ENCODE measurements at places on chromosomes 7 and 10.

DNA sequence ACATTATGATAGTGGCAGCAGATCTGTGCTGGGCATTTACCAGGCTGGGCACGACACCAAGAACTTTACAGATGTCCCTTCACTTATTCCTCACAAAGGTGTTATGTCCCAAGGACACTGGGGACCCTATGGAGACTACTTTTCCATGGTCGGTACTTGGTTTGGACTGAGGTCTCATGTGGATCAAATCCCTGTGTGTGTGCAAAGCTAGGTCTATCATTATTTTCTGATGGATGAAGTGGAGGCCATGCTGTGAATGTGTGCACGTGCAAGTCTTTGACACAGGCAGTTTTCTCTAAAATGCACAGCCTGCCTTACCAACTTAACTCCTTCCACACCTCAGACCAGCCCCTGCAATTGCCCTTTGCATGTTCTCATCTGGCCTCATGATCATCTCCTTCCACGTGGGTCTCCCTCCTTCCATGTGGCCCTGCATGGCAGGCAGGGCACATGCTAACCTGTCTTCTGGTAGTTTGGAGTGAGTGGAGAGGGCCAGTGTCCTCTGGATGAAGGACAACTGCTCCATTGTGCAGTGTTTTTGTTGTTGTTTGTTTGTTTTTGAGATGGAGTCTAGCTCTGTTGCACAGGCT, 16.0 kb upstream of the ZNF273 start:
- no peak for DNase-seq

GRCh38 chr7:92478711-92479110, 965 bp upstream of the ERVW-1 start:
- DNase-seq: no peak

DNA sequence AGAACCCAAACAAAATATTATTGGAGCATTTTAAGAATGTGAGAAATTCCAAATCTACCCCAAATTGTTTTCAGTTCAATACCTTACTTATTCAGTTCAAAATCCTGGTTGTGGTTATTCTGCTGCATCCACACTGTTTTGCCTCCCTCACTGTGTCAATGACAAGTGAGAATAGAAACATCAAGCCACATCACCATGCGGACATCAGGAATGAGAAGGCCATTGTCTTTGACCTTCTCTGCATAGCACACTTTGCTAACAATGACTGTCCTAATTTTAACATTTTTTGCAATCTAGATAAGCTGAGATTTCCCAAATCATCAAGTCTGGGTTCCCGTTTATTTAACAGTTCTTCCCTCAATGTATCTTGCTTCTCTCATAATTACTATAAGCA, 93.7 kb downstream of the ELAPOR2 start:
- no peak for DNase-seq

DNA sequence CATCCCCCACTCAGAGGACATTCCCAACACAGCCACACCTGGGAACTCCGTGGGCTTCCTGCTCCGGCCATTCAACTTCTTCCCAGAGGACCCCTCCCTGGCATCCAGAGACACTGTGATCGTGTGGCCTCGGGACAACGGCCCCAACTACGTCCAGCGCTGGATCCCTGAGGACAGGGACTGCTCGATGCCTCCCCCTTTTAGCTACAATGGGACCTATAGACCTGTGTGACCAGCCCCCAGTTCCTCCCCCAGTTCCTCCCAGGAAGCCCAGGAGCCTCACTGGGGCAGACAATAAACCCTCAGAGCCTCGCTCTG, 8.6 kb downstream of the AOC1 start:
- DNase-seq: no peak

DNA sequence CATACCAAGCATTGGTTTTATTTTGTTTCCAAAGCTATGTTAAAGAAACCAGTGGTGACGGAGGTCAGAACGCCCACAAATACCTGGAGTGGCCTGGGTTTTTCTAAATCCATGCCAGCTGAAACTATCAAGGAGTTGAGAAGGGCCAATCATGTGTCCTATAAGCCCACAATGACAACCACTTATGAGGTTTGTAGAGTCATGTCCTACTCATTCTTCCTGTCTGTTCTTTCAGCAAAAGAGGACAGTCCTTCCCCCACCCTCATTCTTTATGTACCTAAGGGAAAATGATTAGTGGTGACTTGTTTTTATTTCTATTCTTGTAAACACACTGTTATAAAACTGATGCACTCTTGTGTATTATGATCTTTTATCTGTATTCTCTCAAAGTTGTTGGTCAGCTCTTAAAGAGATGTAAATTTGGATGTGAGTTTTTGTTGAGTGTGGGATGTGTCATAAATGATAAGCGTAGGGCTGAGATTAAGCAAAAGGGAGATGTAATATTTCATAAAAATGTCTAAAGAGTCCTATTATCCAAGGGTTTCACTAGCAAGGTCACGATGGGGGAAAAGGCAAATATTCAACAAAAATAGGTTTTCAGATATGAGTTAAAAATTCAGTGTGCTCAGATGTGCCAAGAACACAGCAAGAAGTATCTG, 294.4 kb downstream of the BICC1 start:
- DNase-seq: no peak

- DNase-seq: no peak
Observed at GRCh38 chr10:73803680-73804286, 7.6 kb downstream of the NDST2 start.

DNA sequence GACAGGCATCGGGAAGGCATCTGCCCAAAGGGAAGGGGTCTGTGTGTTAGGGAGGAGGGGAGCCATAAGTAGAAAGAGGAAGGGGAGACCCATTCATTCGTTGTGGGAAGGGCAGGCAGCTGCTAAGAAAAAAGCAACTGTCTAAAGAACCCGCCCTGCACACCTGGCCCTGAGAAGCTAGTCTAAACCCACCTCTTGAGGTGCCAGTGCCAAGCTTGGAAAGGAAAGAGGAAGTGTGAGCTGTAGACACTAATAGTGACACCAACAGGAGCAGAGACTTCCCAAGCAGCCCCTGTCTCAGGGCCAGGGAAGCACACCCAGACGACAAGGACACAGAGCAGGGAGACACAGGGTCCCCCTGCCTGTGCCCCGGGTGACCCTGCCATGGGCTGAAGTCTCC, 40.8 kb upstream of the PRSS58 start:
- DNase-seq: no peak

DNA sequence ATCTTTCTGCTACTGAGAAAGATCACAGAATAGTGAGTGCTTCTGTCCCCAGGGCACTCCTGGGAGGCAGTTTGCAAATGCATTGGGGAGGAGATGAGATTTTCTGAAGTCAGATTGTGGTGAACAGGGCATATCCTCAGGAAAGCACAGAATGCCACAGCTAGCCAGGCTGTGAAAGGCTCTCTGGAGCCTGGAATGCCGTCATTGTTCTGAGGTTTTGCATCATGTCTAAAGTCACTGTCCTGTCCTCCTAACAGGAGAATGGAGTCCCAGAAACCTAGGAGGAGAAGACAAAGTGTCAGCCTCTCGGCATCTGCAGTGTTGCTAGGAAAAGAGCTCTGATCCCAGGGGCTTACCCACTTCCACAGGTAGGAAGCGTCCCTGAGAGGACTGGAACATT, 69.2 kb upstream of the IGFBP3 start:
- no peak for DNase-seq

- DNase-seq: no peak
Observed at GRCh38 chr7:7701527-7701926, 16.9 kb downstream of the RPA3 start.

DNA sequence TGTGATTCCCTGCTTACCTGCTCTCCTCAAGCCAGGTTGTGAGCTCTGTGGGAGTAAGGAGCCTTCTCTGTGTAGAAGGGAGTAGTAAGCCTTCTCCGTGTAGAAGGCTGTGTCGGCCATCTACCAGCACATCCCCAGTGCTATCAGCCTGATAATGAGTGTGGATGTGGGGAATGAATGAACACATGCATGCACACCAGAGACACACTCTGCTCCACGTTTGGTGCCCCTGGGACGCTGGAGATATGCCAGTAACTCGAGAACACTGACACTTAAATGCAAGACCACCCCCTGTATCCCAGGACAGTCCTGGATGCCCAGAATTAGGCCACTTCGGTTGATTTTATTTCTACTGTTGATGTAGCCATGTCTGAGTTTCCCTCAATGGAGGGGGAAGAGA, 21.1 kb upstream of the GPR26 start:
- no peak for DNase-seq

- DNase-seq: no peak
Observed at GRCh38 chr10:73205081-73205480, 37.2 kb downstream of the FAM149B1 start.

DNA sequence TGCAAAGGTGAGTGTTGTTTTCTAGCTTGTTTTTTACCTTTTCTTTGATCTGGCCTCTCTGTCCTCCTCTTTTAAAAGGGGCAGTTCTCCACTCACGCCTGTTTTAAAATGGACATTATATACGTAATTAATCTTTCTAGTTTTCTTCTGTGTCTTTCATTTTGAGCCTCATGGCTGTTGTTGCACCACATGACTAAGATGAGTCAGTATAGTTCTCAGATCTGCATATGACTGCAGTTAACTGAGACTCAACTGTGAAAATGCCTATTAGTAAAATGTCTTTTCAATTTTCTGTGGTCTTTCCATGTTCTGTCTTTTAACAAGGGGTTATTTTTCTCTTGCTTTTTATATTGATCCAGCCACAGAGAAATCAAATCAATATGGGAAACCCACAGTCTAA, 296.1 kb downstream of the CDK14 start:
- no peak for DNase-seq
